ENCODE measurements at places on chromosomes 2 and 18.

DNA sequence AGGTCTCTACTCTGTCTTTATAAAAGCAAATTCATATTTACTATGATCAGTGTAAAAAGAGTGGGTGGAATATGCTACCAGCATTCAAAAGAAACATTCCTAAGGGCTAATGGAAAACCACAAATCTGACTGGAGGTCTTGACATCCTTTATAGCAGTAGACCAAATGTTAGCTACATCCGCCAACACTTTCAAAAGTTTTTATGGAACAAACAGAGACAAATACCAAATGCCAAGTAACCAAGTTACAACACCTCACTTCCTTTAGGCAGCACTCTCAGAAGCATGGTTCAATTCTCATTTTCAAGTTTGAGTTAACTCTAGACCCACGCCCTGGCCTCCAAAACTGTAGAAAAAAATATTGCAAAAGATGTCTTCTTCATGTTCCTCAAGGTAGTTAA is 78.3 kb upstream of the SETBP1 start:
- no peak for DNase-seq

GRCh38 chr2:134324947-134325346 is 71.1 kb downstream of the MGAT5 start:
- no peak for DNase-seq

GRCh38 chr2:94956797-94957391 is 68.6 kb upstream of the MAL start:
- no peak for DNase-seq

DNA sequence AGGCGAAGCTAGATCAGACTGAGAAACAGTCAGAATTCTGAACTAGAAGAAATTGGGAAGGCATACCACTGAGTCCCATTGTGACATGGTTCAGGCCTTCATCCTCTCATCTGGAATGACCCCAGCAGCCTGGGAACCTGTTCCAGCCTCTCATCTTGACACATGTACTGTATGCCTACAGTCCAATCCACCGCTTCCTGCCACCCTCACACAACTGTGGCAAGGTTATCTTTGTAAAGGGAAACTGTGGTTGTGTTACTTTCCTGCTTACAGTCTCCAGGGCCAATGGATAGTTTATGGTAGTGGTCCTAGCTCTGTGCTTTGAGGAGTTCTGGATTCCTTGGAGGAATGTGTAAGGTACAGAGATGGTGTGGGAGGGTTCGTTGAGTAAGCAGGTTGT is 296.9 kb upstream of the TRIB2 start:
- DNase-seq = no peak

- DNase-seq = no peak
Observed at GRCh38 chr18:79801641-79802040, 3.9 kb downstream of the KCNG2 start.

DNA sequence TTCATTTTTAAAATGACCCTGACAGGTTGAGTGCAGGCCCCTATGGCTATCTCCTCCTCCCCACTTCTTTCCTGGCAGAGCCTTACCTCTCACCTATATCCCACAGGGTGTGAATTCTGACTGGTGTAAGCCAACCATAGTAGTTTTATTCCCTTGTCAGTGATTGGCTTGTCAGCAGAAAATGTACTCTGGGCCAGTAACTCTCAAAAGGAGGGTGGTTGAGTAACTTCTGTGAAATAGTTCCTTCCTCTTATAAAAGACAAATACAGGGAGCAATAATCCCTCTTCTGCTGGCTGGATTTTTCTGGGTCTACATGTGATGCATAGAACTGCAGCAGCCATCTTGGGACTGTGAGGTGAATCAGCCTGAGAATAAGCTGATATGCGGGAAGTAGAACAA is 83.4 kb downstream of the RAPH1 start:
- no peak for DNase-seq

DNA sequence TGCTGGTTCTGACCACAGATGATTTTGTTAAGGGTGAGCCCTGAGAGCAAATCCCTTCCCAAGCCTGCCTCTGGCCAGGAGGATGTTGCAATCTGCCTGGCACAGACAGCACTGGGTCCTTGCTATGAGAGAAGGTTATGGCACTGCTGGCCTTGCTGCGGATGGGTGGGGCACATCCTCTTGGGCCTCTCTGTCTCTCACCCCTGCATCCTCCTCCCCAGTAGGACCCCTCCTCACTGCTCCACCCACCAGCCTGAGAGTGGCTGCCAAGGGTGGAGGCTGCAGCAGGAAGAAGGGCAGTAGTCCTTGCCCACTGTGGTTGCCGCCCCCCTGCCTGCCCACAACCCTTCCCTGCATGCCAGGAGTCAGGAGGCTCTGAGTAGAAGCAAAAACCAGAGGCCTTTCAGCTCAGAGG is 180.9 kb downstream of the ZBTB7C start:
- DNase-seq = no peak

DNA sequence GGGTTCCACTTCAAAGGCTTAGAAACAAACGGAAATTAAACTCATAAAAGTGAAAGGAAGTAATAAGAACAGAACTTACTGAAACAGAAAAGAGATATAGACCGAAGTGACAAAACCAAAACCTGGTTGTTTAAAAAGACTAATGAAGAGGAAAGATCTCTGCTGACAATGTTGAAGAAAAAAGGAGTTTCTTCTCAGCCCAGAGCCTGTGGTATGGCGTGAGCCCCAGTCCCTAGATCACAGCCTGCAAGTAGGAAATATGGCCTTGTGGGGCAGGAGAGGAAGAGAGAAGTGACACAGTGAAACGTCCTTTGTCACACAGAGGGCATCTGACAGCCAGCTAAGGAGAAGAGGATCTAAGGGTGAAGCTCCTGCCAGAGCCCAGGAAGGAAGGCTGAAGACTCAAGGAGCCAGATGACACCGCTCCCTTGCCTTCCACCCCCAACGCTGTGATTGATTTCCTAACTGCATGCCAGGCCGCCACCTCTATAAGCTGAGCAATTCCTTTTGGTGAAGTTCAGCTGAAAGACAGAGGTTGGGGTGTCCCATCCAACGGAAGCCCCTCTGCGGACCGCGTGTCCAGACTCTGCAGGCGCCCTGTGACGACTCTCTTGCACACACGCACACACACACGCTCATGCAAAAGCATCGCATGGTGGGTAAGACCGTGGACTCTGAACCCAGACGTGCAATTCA is 141.1 kb downstream of the HDAC4 start:
- no peak for DNase-seq

GRCh38 chr18:70781860-70782453 is 493.1 kb downstream of the SOCS6 start:
- peak; percentile 11 for DNase-seq

DNA sequence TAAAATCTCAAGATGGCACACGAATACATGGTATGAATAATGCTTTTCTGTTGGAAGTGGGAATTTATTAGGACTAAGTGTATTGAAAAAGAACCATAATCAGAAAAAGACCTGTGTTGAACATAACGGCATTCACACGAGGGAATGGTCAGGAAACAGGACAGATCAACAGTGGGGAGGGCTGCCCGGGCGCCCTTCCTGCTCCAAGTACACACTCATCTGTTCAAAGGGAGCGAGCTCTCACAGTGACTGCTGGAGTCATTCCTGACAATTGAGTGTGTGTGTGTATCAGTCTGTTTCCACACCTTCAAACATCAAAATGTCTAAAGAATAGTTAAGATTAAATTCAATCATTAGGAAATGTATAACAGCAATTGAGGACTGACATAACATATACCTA is 167.2 kb downstream of the HDAC4 start:
- DNase-seq = no peak

GRCh38 chr18:777021-777420 is 35.0 kb downstream of the YES1 start:
- no peak for DNase-seq

GRCh38 chr2:158290225-158290624 is 166.3 kb downstream of the CCDC148 start:
- no peak for DNase-seq

GRCh38 chr2:47019961-47020681 is 104.5 kb upstream of the MCFD2 start:
- DNase-seq = no peak

DNA sequence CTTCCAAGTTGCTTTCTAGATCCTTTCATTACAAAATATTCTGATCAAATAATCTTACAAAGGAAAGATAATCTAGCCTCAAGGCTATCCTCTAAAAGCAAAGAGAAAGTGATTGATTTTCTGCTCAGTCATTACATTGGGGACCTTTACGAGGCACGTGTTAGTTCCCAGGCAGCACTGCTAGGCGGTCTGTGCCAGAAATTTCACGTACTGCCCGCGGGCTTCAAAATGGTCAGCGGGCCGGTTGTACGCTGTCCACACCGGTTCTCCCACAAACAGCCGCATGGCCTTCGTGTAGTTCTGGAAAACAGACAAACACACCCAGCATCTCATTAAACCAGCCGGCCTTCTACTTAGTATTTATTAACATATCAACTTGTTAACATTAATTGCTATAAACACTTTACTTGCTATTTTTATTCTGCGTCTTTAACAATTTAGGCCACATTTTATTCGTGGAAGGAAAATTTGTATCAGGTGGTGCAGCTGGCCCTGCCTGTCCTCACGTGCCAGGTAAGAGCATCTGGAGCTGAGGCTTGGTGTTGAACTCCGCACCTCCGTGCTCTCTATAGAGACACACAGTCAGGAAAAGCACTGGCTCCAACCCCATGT is 20.4 kb downstream of the ADI1 start:
- DNase-seq = no peak

GRCh38 chr2:37459095-37459981 is 114.9 kb downstream of the QPCT start:
- no peak for DNase-seq

DNA sequence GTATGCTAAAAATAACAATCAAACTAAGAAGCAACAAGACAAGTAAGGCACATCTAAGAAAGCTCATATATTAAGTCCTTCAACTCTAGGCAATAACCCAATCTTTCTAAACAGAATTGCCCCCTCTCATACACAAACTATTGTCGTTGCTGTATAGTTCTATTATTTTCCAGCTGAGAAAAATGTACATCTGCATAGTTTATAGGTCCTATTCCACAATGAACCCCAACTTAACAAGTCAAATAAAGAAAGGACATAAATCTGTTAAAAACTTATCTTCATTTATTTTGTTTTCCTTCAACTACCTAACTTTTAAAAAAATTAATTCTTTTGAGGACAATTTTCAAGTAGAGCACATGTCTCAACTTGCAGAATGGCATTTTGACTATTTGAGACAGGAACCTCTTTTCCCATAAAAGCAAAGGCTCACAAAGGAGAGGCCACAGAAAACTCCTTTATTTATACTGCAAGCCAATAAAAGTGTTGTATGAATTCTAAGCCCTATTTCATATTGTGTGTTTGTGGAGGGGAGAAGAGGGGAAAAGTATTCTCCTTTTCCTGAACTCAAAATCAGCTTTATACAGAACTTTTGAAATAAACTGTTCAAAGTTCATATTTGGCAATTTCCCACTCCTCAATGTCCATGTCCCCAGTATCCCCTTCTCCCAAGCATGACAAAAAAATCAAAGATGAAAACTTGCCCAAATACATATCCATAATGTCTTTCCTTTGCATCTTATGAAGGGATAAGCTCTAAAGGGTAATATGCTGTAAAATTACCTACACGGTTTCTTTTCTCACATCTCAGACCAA is 37.4 kb downstream of the RTN4 start:
- DNase-seq = no peak

- DNase-seq = no peak
Observed at GRCh38 chr2:240162032-240162431, 21.6 kb upstream of the OTOS start.

GRCh38 chr2:201353116-201353515 is 4.0 kb downstream of the FLACC1 start:
- no peak for DNase-seq

DNA sequence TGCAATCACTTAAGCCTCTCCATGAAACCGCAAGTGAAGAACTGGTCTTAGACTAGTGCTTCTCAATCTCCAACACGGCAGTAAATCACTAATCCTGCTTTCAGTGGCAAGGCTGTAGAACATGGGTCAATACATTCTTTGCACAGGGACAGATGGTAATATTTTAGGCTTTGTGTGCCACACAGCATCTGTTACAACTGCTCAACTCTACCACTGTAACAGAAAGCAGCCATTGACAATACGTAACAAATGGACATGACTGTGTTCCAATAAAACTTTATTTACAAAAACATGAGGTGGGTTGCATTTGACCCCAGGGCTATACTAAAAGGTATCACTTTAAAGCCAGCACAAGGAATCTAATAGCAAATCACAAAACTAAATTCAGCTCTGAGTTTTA is 51.1 kb downstream of the RNF152 start:
- DNase-seq = no peak

DNA sequence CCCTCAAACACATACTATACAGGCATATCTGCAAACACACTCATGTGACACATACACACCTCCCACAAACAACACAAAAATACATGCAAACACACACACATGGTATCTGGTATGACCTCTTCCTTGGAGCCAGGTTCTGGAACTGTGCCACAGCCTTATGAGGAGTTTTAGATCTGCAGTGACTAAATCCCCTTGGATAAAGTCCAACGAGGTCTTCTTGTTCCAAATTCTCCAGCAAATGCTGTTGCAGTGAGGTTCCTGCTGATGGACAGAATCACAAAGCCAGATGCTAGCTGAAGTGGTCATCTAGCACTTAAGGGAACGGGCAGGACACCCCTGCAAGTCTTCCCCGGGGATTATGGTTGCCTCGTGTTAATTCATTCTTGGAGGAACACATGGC is 54.5 kb upstream of the DAPL1 start:
- no peak for DNase-seq

DNA sequence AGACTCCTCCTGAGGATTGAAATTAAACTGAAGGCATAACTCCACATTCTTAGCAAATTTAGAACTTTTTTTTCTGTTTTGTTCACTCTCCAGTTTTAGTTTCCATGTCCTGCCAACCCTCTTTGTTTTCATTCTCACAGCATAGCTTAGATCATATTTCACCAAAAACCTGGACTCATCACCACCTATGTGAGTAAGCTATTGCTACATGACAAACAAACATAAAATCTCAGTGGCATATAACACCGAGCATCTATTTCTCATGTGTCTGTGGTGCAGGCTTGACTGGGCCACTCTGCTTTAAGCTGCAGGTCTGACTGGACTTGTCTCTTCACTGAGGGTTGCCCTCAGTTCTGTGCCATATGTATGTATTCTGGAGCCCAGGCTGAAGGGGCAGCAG is 385.2 kb downstream of the ARHGAP15 start:
- DNase-seq = no peak

DNA sequence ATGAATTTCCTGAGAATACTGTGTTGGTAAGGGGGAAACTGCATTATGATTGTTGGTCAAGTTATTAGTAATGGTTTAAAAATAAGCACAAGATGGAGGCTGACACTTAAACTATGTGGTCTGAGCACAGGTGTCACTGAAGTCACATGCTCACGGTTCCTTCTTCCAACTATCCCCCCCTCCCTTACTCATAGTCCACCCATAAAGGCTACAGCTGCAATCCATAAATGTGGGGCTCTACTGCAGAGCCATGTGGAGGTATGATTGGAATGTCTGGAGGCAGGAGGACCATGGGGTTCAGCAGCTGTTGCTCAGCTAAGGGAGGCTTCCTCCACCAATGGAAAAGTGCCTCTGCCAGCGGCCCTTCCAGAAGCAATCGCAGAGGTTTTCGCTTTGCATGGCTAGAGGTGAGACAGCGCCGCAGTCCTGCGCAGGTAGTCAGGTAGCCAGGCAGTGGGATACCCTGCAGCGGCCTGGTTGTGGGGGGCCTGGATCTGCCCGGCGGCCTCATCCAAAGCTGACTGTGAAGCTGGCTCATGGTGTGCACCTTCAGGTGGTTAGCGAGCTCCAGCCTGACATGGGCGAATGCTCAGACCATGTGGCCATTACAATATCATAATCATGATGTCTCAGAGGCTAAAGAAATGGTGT is 249.6 kb downstream of the DCDC2C start:
- DNase-seq = no peak
